ENCODE measurements at places on chromosomes 16 and 17.

GRCh38 chr16:88338111-88338510 lies 44.6 kb upstream of the ZNF469 start:
- DNase-seq: no peak

- DNase-seq: no peak
Observed at GRCh38 chr17:49741009-49741691, 22.8 kb downstream of the FAM117A start.

DNA sequence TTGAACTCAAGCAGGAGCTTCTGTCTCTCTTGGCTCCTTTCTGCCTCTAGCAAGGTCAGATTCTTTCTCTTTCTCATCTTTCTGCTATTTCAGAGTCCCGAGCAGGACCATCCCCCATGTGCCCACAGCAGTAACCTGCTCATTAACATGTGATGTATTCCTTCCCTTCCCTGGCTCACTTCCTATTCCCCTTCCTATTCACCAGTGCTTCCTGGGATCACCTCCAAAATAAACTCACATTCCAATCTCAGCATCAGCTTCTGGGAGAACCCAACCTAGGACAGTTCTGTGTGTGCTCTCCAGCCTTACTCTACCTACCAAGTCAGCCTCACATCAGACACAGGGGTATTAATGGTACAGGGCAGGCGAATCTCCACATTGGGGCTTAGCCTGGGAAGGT lies 546.4 kb upstream of the SALL1 start:
- DNase-seq: no peak

GRCh38 chr17:79065105-79065670 lies 9.4 kb upstream of the ENGASE start:
- peak; percentile 42 for DNase-seq

DNA sequence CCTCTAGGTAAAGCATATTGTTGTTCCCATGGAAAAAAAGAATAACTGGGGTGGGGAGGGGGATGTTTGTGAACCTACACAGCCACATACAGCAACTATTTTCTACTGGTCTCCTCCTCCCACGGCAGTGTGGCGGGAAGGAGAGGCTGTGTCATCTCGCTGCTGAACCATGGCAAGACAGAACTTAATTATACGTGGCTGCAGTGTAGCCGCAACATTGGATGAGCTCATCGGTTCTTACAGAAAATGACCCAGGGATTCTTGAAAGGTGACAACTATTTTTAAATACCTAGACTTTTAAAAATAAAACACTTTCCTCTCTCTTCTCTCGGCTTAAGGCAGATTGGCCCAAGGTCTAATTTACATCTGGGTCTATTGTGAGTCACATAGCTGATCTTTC lies 19.8 kb upstream of the TEKT3 start:
- no peak for DNase-seq

DNA sequence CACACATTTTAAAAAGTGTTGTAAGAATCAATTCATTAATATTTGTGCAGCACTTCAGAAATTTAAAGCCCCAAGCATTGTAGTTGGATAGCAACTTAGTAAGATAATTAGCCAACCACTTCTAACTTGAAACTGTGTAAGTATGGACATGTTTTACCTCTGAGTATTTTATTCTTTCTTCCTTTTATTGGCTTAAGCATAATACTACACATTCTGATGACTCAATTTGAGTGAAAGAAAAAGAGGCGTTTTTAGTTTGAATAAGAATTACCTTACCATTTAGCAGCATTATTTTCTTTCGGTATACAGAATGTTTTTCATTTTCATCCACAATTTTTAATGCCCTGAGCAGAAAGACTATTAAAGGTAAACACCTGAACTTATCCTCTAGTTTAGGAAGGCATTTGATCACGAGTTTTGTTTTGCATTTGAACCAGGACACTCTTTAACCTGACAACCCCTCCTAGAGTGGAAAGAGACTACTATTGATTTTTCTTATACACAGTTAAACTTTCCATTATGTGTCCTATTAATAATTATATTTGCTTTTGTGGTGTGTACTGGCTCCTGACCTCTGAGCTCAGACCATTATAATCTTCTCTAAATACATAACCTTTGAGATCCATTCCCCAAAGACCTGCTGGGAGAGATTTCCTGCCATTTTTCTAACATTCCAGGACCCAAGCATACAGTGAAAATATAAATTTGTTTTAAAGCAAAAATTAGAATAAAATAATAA lies 9.2 kb downstream of the NACA2 start:
- no peak for DNase-seq

DNA sequence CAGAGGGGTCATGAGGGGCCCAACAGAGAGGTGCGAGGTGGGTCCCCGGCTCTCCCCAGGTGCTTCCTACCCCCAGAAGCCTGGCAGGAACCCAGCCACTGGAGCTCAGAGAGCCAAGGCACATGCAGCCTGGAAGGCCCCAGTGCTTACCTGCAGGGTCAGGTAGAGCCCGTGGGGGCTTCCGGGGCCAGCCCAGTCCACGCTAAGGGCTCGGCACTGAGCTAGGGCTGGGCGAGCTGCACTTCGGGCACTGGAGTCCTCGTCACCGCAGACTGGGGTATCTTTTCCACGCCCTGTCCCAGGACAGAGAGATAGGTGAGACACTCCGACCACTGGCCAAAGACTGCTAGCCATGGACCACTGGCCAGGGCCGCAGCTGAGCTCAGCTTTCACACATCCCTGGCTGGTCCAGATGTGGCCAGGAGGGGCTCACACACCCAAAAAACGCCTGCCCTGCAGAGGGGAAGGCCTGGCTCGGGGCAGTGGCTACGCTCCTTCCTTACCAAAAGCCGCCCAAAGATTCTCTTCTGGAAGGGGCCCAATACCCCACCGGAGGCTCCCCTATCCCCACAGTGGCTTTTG lies 7.4 kb downstream of the KIFC3 start:
- DNase-seq: no peak

GRCh38 chr17:21548236-21548635 lies 144.1 kb upstream of the KCNJ18 start:
- DNase-seq: no peak

DNA sequence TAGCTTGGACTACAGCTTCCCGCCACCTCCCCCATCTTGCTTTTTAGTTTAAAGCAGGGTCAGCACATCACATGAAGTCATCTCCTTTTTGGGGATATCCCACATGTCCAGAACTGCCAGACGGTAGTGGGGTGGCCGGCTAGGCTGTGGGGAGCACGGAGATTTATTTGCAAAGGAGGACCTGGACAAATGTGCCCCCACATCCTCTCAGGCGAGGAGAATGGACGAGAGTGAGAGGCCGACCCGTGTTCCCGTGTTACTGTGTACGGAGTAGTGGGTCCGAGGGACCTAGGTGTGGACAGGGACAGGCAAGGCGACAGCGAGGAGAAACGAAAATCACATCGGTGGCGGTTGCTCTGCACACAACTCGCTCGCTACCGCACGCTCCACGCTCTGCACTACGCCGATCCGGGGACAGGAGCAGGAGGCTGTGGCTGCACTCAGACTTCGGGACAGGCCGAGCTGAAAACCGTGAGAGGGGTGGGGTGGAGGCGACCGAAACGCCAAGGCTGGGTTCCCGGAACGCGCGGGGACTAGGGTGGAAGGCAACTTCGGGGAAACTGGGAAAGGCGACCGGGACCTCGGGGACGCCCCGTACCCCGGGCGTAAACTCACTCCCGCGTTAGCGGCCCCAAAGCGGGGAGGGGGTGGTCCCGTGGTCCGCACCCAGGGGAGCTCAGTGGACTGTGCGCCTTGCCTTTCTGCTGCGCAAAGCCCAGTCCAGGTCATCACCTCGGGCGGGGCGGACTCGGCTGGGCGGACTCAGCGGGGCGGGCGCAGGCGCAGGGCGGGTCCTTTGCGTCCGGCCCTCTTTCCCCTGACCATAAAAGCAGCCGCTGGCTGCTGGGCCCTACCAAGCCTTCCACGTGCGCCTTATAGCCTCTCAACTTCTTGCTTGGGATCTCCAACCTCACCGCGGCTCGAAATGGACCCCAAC lies at the start of gene MT1A:
MT1A (plus strand) TSS at position 853 of the 937 bp plus-strand sequence; CDS start at position 926, 73 bp downstream.
- DNase-seq: no peak

- DNase-seq: no peak
Observed at GRCh38 chr17:58378733-58379510, 26.9 kb upstream of the SUPT4H1 start.

DNA sequence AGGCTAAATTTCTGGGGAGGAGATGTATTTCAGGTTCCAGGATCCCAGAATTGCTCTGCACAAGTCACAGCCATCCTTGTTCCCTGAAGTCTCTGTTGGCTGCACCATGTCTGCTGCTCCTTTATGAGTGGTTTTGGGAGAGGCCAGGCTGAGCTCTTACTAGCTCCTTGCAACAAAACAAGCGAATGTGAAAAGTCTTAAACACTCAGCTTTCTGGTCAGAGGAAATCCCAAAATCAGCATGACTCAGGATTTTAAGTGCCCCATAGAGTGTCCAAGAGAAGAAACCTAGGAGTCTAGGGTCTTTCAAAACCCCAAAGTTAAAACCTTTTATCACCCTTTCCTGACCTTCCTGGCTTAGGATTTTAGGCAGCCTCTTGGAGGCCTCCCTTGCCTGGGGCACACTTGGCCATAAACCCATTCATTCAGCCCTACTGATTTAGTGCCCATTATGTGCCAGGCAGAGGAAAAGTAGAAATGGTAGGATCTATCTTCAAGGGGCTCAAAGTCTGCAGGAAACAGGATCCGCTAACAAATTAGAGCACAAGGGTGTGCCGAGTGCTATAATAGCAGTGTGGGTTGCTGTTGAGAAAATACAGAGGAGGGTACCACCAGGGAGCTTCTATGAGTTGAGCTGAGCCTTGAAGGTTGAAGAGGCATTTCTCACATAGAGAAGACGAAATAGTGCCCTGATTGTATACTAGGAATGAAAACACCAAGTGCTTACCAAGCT lies 36.9 kb downstream of the SOST start:
- no peak for DNase-seq

GRCh38 chr17:12734926-12735325 lies 54.4 kb upstream of the ARHGAP44 start:
- DNase-seq: no peak

- DNase-seq: no peak
Observed at GRCh38 chr17:31156326-31156725, 61.5 kb downstream of the NF1 start.

- DNase-seq: no peak
Observed at GRCh38 chr16:85041219-85042166, 13.9 kb downstream of the KIAA0513 start.

DNA sequence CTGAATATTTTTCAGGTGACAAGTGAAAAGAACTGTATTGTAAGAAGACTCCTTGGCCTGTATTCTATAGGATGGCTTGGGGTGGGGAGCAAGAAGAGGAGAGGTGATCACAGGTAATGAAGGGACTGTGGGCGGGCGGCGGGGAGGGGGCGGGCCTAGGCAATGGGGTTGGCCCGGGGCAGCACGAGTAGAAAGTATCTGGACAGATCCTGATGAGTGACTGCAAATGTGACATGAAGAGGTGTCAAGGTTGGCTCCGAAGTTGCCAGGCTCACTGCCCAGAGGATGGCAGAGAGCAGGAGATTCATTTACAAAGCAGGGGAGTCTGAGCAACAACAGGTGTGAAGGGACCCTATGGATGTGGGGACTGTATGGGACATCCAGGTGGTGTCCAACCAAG lies 10.8 kb upstream of the G6PC1 start:
- DNase-seq: no peak

DNA sequence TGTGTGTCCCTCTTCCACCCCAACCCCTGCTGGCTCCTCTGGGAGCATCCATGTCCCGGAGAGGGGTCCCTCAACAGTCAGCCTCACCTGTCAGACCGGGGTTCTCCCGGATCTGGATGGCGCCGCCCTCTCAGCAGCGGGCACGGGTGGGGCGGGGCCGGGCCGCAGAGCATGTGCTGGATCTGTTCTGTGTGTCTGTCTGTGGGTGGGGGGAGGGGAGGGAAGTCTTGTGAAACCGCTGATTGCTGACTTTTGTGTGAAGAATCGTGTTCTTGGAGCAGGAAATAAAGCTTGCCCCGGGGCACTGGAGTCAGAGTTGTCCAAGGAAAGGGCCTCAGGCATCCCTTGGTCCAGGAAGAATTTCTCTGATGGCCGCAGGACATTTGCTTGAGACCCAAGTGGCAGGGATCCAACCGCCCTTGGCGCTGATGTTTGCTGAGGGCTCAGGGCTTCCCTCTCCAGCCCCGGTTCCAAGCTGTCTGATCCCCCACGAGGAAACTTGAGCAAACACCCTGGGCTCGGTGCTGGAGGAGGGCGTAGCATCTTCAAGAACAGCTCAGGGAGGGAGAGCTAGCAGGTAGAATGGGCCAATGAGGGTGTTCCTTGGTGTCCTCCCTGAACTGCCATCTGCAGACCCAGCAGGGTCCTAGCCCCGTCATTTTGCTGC lies 4.5 kb downstream of the NXPH3 start:
- no peak for DNase-seq

GRCh38 chr16:12201866-12202265 lies 225.3 kb downstream of the SNX29 start:
- DNase-seq: no peak

- no peak for DNase-seq
Observed at GRCh38 chr16:29641561-29641960, 21.5 kb upstream of the SPN start.

- DNase-seq: no peak
Observed at GRCh38 chr17:19407601-19408345, 3.3 kb upstream of the RNF112 start.

DNA sequence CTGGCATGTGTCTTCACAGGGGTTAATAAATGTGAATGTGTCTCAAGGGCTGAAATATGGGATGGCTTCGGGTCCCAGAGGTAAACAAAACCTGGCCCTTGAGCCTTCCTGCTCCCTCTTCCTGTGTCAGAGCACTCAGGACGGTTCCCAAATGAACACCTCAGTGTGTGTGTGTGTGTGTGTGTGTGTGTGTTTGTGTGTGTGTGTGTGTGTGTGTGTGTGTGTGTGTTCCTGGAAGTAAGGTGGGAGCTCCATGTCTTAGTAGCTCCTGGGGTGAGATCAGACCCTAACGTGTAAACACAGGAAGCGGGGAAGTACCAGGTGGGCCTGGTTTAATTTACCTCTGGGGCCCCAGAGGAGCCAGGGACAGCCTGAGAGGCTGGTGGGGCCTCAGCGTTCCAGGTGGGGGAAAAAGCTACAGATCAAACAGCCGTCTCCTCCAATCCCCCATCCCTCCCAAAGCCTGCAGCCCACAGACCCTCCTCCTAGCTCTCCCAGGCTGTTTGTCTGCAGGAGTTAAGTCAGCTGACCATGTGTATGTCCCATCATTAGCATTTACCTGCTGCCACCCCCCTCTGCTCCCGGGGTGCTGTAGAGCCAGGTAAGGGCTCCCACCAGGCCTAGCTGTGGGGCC lies 6.1 kb downstream of the KIF19 start:
- DNase-seq: no peak

- DNase-seq: no peak
Observed at GRCh38 chr16:56742030-56742984, 12.4 kb downstream of the NUP93 start.

DNA sequence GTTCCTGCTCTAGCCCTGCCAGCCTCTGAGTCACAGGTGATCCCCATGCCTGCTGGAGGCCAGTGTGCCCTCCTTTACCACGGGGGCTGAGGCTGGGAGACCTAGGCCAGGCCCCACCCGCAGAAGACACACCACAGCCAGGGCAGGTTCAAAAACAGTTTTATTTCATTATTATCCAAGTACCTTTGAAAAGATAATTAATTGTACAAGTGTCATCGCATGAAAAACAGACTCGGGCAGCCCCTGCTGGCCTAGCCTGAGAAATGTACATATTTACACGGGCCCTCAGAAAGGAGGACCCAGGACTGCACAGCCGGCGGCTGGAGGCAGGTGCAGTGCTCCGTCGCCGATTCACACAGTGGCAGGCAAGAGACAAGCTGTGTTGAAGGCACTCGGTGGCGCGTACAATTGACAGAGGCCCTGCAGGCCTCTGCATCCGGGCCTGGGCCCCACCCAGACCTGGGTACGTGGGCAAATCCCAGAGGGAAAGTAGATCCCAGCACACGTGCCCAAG lies 4.4 kb downstream of the PDIA2 start:
- no peak for DNase-seq

GRCh38 chr17:2814481-2815341 lies 18.5 kb downstream of the RAP1GAP2 start:
- peak; percentile 84 for DNase-seq
